Epithelial cell of umbilical artery (primary cell): ENCODE measurements at places on chromosomes 13 and 19. TPM values are rescaled to one million over a fixed set of nuclear protein-coding genes. Genes with fewer than 3 reads are reported as not detected.

LRRC25 gene
- total RNA-seq, result not detected in 2 replicates

GRK1 gene
- total RNA-seq, result under 0.01 TPM in 1 of 2 replicates, not detected in the other

KLK12 gene
- total RNA-seq, result not detected in 2 replicates

GPR12 gene
- not detected in 2 replicates for total RNA-seq

ZNF99 gene
- total RNA-seq, result not detected in 2 replicates

FFAR3 gene
- not detected in 2 replicates for total RNA-seq

PSG1 gene
- not detected in 2 replicates for total RNA-seq

POU2F2 gene
- total RNA-seq, result under 0.01 and 0.15 TPM in 2 replicates

S1PR4 gene
- total RNA-seq, result 1.8 and 2.3 TPM in 2 replicates

TMEM86B gene
- total RNA-seq, result 0.32 and 0.91 TPM in 2 replicates

ZIC2 gene
- not detected in 2 replicates for total RNA-seq

UBE2L5 gene
- total RNA-seq, result not detected in 2 replicates

TICAM1 gene
- total RNA-seq, result 3.0 and 3.9 TPM in 2 replicates

PPAN gene
- total RNA-seq, result 35.7 and 43.9 TPM in 2 replicates

ETV2 gene
- total RNA-seq, result 0.30 TPM in 1 of 2 replicates, not detected in the other

SIGLEC9 gene
- total RNA-seq, result not detected in 2 replicates

FFAR2 gene
- not detected in 2 replicates for total RNA-seq

FGF22 gene
- not detected in 2 replicates for total RNA-seq

ZNF154 gene
- total RNA-seq, result 0.32 and 1.5 TPM in 2 replicates

IGSF23 gene
- total RNA-seq, result not detected in 2 replicates

SIAH3 gene
- total RNA-seq, result under 0.01 TPM in 1 of 2 replicates, not detected in the other

ZSCAN5A gene
- 5.0 and 5.5 TPM in 2 replicates for total RNA-seq

TRPM4 gene
- 11.2 and 12.3 TPM in 2 replicates for total RNA-seq

ZNF486 gene
- 5.2 and 7.6 TPM in 2 replicates for total RNA-seq

RCBTB1 gene
- 17.5 and 22.8 TPM in 2 replicates for total RNA-seq

TJP3 gene
- not detected in 2 replicates for total RNA-seq

ABHD13 gene
- total RNA-seq, result 9.4 and 11.9 TPM in 2 replicates

RYR1 gene
- total RNA-seq, result under 0.01 and 0.61 TPM in 2 replicates

NPAS1 gene
- not detected in 2 replicates for total RNA-seq

APOC1 gene
- total RNA-seq, result 0.91 and 4.5 TPM in 2 replicates

LRFN3 gene
- 1.3 and 2.4 TPM in 2 replicates for total RNA-seq

CYP2B6 gene
- not detected in 2 replicates for total RNA-seq

KIR3DL1 gene
- not detected in 2 replicates for total RNA-seq

ZNF667 gene
- 1.6 and 1.8 TPM in 2 replicates for total RNA-seq

SULT2A1 gene
- total RNA-seq, result not detected in 2 replicates

ZNF829 gene
- total RNA-seq, result 1.3 and 1.4 TPM in 2 replicates
